ENCODE measurements at places on chromosomes 16 and 17.

GRCh38 chr17:16428098-16428882, 12.9 kb downstream of the TRPV2 start:
- DNase-seq: no peak

DNA sequence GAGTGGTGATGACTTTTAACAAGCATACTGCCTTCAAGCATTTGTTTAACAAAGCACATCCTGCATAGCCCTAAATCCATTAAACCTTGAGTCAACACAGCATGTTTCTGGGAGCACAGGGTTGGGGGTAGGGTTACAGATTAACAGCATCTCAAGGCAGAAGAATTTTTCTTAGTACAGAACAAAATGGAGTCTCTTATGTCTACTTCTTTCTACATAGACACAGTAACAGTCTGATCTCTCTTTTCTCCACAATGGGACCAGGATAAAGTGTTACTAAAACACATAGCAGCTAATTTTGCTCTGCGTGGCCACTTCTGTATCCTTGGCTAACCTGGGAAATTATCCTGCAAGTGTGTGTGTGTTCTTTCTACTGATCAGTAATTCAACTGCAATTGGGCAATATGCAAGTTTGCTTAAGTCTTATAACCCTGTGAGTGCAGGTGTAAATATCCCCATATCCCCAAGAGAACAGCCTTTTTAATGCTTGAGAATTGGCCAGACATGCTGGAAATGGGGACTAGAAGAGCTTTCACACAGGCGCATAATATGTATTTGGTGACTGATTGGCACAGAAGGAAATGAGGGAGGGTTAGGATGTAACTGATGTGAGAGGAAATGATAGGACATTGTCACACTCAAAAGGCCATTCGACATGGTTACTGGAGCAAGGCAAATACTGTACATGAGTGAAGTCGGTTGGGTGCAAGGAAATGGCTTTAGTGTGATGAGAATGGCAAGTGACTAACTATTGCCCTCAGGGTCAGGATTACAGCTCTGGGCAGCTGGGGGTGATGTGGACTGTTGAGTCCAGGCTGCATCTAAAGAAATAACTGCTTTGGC, 10.8 kb upstream of the ANKS4B start:
- no peak for DNase-seq

DNA sequence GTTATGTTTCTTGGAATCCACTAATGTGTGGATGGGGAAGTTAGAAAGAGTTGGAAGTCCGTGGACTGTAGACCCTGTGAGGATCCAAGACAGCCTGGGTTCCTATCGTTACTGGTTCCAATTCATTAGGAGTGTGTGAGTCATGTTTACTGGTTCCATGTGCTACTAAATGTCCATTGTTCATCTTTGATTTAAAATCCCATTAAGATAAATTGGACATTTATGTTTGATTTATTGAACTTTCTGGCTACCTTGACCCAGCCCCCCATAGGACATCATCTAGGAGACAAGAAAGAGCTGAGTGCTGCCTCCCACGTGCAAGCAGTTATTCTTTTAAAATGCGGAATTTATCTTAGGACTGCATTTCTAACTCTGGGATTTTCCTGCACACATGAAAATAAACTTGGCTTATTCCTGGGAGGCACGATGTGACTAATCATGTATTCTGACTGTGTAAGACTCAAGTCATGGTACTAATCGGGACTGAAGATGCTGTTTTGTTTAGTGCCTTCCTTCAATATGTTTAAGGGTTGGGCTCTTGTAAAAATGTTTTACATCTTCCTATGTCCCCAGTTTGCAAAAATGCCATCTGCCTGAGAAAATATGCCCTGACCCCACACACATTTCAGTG, 53.4 kb downstream of the RGS9 start:
- DNase-seq: no peak

- DNase-seq: no peak
Observed at GRCh38 chr17:83035722-83036121, 43.7 kb upstream of the METRNL start.

GRCh38 chr17:28622186-28622585, 8.2 kb upstream of the RSKR start:
- no peak for DNase-seq

- DNase-seq: no peak
Observed at GRCh38 chr17:57455063-57455914, 199.0 kb downstream of the MSI2 start.

- peak; percentile 74 for DNase-seq
Observed at GRCh38 chr16:29807426-29808218, 1.3 kb downstream of the MAZ start.

DNA sequence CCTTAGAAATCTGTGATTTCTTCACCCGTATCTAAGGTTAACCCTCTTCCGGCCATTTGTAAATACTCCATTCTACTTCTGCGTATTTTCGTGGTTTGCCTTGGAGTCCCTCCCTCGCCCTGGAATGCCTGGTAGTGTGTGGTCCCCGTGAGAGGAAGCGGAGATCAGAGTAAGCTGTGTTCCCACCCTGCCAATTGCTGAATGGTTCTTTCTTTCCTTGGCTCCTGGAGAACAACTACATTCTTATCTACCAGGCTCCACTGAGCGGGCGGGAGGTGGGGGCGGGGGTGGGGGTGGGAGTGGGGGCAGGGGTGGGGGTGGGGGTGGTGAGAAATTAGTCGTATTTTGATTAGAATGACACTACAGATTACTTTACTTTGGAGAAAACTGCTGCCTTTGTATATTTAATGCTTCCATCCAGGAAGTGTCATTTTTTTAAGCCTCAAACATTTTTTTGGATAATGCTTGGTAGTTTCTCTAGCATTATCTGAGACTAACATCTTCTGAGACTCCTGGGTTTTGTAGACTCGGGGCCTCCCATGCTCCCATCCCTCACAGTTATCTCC, 20.9 kb upstream of the FASN start:
- no peak for DNase-seq

DNA sequence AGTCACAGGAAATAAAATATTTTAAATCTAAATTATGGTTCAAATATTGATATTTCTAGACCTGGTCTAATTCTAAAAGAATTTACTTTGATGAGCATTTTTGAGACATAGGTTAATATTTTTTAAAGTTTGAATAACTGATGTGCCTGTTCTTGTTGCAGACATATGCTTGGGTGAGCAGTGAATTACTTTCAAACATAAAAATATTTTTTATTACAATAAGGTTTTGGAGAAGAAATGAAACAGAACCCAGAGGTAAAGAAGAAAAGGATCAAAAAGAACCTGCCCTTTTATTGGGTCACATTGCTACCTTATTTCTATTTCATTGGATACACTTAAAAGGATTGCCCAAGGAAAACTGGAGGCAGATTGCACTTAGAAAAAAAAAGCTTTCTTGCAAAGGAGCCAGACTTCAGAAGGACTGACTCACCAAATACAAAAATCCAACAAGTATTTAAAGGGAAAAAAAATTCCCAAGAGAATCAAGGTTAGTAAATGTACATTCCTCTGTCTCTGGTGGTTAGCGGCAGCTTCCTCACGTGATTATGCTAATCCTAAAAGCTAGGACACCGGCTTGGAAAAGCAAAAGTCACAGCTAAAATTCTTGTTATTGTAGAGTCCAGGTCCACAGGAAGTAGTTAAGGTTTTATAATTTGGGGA, 18.5 kb downstream of the ENPP7 start:
- no peak for DNase-seq

DNA sequence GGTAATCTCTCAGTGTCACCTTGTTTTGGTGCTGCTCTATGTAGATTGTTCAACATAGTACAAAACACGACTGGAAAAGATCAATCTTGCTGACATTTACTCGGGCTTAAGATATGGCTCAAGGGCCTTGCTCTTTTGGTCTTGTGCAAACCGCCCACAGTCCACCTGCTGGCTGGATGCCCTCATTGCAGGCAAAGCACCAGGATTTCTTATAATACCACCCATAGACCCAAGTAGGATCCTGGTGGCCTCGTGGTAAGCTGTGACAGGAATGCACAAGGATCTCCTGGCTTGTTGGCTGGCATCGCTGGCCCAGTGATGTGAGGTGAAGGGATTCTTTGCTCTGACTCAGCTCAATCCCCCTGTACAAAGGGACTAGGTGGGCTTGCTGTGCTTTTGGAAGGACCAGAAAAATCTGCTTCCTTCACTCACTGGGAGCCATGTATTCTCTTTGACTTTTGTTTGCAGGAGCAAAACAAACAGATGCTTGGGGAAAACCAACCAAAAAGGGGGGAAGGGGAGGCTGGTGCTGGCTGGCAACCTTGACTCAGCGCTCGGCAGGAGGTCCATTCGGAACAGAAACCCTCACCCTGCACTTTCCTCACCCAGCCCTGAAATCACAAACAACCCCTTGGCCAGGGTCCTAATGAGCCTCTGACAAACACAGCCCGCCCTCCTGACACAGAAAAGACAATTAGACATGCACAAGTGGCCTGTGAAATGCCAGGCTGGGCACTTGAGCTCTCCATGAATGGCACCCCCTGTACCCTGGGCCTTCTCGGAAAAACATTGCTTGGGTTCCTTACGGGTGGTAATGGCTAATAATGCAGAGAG, 36.6 kb upstream of the MED9 start:
- peak; percentile 66 for DNase-seq

- DNase-seq: no peak
Observed at GRCh38 chr16:24694931-24695330, 34.5 kb upstream of the TNRC6A start.

- DNase-seq: no peak
Observed at GRCh38 chr16:84292011-84292410, 2.7 kb upstream of the WFDC1 start.

DNA sequence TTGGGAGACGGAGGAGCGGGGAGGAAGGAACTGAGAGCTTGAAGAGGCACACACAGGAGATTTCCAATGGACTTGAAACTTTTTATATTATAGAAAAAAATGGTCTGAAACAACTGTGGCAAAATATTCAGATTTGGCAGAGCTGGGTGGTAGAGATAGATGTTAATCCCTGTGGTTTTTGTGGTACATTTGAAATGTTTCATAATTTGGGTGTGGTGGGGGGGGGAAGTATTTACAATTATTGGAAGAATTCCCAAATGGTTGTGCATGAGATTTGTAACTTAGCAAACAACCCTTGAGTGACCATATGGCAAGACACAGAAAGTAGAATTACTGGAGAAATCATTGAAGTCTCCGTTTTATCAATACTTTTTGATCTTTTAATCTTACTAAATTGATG, 588.8 kb upstream of the PSMD7 start:
- no peak for DNase-seq

DNA sequence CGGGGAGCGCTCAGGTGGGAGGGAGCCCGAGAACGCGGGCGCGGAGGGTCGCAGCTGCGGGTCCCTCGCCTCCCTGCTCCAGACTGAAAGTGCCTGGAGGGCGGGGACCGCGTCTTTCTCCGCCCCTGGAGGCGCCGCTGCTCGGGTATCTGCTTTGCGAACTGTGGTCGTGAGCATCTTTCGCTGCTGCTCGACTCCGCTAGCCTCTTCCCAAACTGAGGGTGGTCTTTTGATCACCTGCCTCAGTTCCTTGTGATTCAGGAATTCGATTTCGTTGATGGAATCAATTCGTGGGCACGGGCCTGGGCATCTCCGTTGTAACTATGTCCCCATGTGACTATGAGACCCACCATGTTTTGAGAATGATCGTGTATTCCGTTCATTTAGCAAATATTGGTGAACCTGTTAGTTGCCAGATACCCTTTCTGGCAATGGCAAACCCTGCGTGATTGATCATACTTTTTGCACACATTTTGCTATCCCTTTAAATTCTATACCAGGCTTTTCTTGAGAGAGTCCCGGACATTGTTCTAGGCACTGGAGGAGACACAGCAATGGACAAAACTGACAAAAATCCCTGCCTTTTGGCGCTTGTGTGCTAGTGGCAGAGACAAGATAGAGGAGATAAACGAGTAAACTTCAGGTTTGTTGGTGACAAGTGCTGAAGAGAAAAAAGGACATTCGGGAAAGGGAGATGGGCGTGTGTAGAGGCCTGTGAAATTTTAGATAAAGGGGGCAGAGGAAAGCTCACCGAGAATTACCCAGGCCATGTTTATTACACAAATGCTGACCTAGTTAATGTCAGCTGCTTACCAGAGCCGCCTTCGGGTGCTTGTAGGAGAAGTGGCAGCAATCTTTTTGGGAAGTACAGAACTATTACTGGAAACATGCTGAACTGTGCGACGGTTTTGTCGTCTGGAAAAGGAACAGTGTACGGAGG, 948 bp downstream of the UTP18 start:
- no peak for DNase-seq

GRCh38 chr17:69870091-69870530, 204.9 kb upstream of the KCNJ16 start:
- no peak for DNase-seq

DNA sequence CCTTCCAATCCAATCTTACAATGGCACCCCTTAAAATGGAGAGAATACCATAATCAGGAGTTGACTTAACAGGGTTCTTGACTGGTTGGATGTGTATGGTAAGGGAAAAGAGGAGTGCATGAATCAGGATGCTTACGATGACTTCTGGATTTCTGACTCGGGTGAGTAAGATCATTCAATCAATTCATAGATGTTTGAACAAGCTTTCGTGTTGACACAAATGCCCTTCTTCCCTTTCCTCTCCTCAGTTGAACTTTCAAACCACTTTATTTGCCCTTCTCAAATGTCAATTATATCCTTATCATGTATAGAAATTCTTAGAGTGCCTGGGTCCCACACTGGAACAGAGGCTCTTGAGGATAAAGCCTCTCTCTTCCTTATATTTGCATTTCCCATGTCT, 25.9 kb downstream of the ABCC12 start:
- no peak for DNase-seq

GRCh38 chr17:46192189-46192438, 1.1 kb downstream of the KANSL1 start:
- DNase-seq: no peak

DNA sequence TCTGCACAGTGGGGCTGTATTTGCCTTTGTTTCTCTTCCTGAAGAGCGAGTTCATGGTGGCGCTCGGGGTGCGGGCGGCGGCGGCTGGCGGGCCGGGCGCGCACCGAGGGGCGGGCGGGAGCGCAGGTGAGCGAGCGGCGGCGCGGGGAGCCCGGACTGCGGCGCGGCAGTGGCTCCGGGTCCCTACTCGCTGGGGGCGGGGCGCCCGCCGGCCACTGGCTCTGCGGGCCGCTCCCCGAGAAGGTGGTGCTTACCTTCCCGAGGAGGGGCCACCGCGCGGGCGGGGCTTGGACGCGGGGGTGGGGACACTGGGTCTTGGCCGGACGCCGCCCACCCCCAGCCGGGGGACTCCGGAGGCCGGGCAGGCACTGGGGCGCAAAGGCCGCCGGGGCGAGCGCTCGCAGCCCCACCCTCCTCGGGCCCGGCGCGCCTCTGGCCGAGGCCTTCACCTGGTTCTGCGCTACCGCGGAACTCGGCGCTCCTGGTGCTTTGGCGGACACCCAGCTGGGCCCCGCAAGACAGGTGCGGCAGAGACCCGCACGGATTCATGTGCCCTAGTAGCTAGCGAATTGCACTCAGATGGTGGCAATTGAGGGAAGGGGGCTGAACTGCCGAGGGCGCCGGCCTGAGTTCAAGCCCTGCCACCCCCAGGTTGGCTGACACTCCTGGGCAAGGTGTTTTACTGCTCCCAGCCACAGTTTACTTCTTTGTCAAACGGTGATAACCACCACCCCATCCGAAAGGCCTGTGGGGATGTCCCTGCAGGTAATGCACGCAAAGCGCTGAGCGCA, at the start of gene PPL:
PPL (minus strand) TSS at position 158 of the 791 bp plus-strand sequence; CDS start at position 55, 103 bp downstream.
- no peak for DNase-seq

All from stimulated activated CD8-positive, alpha-beta memory T cell treated with anti-CD3 and anti-CD28 coated beads, Interleukin-12 subunit alpha, Interleukin-12 subunit beta, amount 100 ng/mL, for 1 hour (primary cell).